Activated CD4-positive, alpha-beta T cell treated with anti-CD3 and anti-CD28 coated beads, Interleukin-2, amount 10 ng/mL, durations not matched to agents 24 days and 14 days (primary cell): ENCODE measurements at places on chromosomes 7 and 10. TPM values are rescaled to one million over a fixed set of nuclear protein-coding genes. Genes with fewer than 3 reads are reported as not detected.

DNA sequence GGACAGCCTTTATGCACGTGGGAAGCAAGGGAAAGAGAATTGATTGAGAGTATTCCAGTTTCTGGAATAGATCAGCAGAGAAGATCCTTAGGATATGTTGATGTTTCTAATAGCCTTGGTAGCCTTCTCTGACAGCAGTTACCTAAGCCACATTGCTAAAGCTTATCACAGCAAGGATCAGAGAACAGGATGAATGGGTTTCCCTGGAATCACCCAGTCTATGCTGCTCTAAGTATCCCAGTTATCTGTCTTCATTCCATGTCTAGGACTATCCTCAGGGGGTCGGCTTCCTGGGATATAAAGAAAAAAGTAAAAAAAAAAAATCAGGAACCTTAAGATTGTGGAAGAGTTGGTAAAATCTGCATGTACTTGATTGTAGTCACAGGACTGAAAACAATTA, 352.0 kb upstream of the AKR1E2 start:
- DNase-seq, result no peak

- peak; percentile 67 for DNase-seq
Measured at GRCh38 chr7:130649004-130649790, 19.4 kb downstream of the COPG2 start.

DNA sequence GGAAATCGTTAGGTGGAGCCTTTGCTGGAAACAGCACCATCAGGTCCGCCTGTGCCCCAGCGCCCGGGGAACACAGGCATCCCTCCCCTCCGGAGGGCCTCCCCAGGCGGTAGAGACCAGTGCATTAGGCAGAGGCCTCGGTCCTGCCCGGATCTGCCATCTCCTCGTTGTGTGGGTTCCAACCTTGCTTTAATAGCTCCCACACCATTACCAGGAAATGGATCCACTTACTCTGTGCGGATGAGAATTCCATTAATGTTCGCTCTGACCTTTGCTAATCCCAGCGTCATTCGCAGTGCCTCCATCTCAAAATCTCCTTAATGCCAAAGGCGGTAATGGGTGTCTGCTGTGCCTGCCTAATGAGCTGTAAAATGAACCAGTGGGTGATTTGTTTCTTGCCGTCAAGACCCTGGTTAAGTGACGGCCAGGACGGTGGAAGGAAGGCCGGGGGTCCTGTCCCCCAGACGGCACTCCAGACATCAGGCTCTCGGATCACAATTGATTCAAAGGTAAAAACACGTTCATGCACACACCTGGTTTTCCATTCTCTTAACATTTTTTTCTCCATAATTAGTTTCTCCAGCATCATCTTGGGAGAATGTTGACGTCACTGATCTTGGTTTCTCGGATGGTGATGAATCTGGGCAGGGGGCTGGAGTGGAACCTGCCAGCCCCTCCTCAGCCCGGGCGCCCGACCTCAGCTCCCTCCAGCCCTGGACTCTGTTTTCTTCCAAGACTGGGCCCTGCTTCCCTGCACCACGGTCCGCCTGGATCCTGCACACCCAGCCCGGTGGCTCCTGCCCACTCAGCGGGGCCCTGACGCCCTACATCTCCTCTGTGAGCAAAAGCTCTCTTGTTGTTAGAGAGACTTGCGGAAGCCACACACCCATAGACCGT, 22.8 kb upstream of the FAM20C start:
- DNase-seq, result no peak

- no peak for DNase-seq
Measured at GRCh38 chr7:43244232-43244631, 131.8 kb downstream of the HECW1 start.

PRKCQ gene
- total RNA-seq, result 36.0 TPM in 2 replicates

ICA1 gene
- 0.62 and 0.72 TPM in 2 replicates for total RNA-seq
